Activated CD4-positive, alpha-beta T cell treated with anti-CD3 and anti-CD28 coated beads, Interleukin-2, amount 50 U/mL, for 4 hours (primary cell): ENCODE measurements at places on chromosomes 1 and 21.

GRCh38 chr1:164725401-164725800 lies 166.4 kb downstream of the PBX1 start:
- no peak for DNase-seq

DNA sequence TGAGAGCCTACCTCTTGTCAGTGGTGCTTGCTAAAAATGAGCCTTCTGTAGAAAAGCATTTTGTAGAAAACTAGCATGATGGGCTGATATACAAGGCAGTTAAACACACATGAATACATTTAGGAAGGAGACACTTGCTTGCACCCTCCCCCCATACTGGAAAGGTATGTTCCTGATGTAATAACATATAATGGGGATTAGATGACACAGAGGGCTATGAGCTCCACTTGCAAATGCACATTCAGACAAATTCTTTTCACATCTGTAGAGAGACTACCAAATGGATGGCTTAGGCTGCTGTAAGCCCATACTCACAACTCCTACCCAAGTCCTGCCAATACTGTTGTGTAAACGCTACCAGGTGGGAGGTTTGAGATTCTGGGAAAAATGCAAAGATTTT lies 634.0 kb downstream of the SMYD3 start:
- no peak for DNase-seq

DNA sequence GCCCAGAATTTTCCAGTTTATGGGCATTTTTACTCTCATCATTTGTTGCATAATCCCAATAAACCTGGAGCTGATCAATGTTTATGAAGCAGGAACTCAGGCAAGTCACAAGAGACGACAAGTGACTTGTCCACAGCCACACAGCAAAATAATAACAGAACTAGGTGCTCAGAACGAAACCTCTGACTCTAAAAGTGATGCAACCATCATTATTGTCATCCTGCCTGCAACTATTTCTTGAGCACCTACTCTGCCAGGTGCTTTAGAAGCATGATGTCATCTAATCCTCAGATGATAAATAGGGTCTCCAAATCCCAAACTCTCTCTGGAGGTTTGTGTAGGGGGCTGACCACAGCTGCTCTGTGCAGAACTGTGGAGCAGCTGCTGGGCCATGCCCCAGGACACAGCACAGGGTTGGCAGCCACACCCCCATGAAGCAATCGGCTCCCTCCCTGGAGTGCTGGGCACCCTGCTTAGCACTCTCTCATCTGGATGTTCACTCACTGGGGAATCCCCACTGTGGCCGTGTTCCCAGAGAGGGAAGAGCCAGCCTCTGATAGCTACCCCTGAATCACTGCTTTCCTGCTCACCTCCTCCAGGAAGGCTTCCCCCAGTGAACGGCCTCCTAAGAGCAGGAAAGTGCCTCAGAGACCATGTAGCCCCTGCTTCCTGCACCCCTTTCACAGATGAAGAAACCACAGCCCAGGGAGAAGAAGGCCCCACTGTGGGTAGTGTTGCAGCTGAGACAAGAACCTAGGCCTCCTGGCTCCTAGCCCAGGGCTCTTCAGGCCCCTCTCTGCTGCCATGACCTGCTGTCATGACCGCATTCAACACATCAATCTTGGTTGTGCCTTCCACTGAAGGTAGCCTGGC lies 2.1 kb downstream of the TTC22 start:
- no peak for DNase-seq

- DNase-seq: no peak
Observed at GRCh38 chr21:39048064-39048463, 135.2 kb downstream of the PSMG1 start.

DNA sequence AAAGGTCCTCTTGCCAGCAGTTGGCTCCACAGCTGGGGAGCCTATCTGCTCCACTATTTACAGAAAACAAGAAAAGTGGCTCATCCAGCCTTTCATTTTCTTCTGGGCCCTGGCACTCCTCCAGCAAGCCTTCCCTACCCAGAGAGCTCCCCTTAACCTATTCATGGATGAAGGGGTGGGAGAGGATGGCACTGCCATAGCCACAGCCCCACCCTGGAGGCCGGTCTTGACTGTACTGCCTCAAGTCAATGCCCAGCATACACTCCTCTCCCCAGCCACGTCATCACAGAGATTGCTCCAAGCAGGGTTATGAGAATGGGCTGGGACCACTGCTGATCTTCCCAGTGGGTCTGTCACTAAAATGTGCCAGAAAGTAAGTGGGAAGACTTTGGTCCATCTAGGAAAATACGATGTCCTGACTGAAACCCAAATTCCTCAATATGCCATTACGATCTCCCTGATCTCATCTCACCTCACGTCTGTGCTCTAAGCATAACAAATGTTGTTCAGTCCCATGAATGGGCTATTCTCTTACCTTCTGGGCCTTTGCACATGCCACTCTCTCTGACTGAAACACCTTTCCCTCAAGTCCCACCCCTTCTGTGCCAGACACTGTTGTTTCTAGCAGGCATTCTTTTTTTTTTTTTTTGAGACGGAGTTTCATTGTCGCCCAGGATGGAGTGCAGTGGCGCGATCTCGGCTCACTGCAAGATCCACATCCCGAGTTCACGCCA lies 21.4 kb upstream of the PTAFR start:
- no peak for DNase-seq

- no peak for DNase-seq
Observed at GRCh38 chr1:94061513-94062443, 59.2 kb downstream of the ABCA4 start.

DNA sequence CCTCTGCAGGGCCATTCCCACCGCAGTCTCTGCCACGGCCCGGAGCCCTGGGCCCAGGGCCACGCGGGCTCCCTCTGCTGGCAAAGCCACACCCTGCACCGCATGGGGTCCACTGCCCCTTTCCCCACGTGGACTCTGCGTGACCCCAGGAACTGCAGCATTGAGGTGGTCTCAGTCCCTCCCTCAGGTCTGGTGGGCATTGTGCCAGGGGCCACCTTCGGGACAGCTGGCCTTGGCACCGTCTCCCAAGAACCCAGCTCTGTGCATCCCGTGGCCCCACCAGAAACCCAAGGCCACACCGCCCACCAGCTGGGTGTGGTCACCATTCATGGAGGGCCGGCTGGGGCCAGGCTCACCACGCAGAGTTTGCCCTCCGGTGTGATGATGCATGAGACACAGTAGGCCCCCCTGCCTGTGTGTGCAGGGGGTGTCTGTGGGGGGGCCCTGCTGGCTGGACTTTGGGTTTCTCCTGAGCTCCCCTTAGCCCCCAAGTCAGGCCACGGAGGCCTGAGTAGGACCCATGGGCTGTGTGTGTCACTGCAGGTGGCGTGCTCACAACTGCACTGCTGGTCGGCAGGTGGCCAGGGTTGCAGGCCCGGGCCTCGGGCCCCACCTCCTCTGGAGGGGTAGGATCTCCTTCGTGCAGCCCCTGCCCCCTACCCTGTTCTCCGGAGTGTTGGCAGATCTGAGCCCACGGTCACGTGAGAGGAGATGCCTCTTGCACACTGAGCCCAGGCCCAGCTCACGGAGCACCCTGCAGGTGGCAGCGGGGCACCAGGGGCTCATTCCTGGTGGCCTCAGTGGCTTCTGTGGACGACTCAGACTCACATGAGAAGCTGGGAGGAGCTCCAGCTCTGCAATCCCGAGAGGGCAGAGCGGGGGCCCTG lies 5.8 kb downstream of the VWA1 start:
- DNase-seq: peak; percentile 51

DNA sequence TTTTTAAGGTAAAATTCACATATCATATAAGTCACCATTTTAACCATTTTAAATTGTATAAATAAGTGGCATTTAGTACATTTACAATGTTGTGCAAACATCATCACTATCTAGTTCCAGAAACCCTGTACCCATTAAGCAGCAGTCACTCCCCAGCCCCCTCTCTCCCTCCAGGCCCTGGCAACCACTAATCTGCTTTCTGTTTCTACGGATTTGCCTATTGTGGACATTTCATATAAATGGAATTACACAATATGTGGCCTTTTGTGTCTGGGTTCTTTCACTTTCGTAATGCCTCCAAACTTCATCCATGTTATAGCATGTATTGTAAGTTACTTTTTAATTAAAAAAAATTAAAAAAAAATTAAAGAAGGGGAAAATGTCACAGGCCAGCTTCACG lies 58.0 kb upstream of the RAB3GAP2 start:
- no peak for DNase-seq

GRCh38 chr1:240618946-240619345 lies 7.0 kb upstream of the GREM2 start:
- DNase-seq: no peak

DNA sequence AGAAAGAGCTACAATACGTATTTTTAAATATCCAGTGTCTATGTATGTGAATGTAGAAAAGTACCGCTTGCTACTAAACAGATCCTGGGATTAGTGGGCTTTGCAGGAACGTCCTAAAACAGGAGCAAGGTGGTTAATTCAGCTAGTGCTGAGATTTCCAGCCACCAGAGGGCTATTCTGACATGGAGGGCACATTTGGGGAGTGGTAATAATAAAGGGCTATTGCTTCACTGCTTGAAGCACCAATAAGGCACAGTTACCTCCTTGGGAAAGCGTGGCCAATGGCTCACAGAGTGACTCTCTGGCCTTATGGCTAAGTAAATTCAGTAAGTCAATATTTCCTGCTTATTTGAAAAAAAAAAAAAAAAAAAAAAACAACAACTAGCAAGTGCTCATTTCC lies 152.4 kb downstream of the GABPA start:
- DNase-seq: no peak

- no peak for DNase-seq
Observed at GRCh38 chr1:76607717-76608116, 259.6 kb upstream of the ST6GALNAC5 start.

DNA sequence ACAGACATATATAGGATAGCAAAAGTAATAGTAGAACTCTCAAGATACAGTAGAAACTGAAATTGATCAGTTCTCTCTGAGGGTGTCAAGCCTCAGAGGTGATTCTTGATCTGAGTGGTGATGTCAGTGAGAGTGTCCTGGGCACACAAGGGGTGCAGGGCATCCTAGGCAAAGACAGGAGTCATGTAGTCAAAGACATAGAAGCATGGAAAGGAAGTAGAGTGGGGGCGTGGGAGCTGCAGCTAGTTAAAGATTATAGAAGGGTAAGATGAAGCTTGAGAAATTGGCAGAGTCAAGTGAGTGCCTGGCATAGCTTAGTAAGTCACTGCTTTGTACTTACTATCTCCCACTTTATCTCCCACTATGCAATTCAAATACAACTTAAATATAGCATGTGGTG lies 22.8 kb downstream of the CDC7 start:
- no peak for DNase-seq

GRCh38 chr1:179034720-179035119 lies 9.0 kb downstream of the FAM20B start:
- DNase-seq: no peak

GRCh38 chr1:76998582-76999223 lies 131.4 kb downstream of the ST6GALNAC5 start:
- no peak for DNase-seq

DNA sequence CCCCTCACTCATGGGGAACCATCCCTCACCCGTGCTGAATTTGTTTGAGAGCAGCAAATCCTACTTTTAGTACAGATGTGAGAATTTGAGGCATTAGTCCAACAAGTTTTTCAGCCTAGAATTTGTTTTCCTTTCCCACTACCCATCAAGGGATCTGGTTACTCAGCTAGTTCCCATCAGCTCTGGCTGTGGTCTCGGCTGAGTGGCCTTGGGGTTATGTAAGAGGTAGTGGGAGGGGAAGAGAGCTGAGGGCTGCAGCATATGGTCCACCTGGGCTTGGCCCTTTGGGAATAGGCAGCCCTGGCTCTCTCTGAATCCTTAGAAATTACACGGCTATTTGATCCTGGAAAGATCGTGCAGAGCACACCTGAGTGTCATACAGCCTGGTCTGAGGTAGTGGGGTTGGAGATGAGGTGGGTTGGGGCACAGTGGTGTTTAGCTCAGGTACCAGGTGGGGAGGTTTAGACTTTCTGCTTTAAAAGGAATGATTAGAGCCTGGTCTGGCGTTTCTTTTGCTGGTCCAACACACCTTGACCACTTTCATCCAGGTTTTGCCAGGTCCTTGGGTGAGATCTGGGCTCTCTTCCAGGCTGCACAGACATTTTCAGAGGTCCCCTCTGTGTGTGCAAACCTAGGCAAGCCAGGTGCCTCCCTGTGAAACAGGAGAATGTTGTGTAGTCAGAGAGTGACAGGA lies 4.2 kb downstream of the GSTM4 start:
- DNase-seq: no peak

GRCh38 chr1:104921525-104921924 lies 1171.8 kb downstream of the AMY1C start:
- no peak for DNase-seq

DNA sequence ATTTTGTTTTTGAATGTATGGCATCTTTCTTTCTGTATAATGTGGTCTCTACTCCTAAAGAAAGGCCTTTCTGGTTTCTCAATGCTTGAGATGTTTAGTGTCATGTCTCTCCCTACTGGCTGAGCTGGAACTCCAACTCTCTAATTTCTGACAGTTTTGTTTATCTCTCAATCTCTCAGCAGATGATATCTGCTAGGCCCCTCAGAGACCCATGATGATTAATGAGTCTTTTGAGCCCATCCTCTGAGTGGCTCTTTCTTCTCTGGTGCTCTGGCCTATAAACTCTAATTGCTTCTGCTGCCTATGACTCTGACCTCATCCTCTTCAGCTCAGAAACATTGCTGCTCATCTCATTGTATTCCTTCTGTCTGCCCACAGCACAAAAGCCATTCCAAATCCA lies 46.6 kb downstream of the CRB1 start:
- no peak for DNase-seq

GRCh38 chr1:26378879-26379251 lies 6.3 kb upstream of the ZNF683 start:
- DNase-seq: no peak

DNA sequence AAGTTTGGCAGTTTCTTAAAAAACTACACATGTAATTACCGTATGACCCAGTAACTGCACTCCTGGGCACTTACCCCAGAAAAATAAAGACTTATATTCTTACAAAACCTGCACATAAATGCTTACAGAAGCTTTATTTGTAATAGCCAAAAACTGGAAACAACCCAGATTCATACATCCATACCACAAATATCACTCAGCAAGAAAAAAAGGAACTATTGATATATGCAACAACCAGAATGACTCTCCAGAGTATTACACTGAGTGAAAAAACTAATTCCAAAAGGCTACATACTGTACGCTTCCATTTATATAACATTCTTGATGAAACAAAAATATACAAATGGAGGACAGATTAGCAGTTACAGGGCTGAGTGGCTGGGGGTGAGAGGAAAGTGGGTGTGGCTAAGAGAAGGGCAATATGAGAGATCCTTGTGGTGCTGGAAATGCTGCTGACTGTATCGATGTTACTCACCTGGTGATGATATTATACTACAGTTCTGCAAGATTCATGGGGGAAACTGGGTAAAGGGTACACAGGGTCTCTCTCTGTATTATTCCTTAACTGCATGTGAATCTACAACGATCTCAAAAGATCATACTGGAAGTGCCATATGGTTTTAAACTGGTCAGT lies 96.0 kb upstream of the GNG4 start:
- DNase-seq: no peak

DNA sequence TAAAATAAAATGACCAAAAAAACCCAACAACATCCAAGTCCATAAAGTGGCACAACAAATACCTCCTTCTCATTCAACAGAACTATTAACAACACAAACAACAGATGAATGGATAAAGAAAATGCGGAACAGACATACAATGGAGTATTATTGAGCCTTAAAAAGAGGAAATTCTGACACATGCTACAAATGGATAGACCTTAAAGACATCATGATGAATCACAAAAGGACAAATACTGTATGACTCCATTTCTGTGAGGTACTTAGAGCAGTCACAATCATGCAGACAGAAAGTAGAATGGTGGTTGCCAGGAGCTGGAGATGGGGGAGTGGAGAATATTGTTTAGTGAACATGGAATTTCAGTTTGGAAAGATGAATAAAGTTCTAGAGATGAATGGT lies 42.6 kb downstream of the EYA3 start:
- DNase-seq: no peak

- DNase-seq: no peak
Observed at GRCh38 chr1:51575406-51576084, 41.3 kb upstream of the OSBPL9 start.
